ENCODE measurements at places on chromosomes 6 and 20.

DNA sequence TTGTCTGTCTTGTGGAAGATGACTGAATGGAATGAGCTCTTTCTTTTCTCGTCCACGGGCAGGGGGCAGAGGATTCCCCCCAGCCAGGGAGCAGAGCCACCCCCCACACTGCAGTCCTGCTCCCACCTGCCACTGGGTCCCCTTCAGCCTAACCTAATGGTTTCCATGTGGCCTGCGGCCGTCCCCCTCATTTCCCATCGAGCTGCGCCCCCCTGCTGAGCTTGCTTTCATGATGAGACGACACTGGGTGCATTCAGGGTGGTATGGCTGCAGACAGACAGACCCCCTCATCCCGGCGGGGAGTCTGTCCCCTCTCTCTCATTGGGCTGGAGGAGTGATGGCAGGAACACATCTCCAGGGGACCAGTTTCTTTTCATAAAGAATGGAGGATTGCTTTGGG lies 140.8 kb downstream of the DTNBP1 start:
- no peak for DNase-seq

- DNase-seq: no peak
Measured at GRCh38 chr20:33681728-33682353, 4.3 kb downstream of the E2F1 start.

GRCh38 chr20:16970776-16971175 lies 222.6 kb downstream of the OTOR start:
- no peak for DNase-seq

GRCh38 chr6:142945446-142946180 lies 637 bp upstream of the HIVEP2 start:
- DNase-seq: peak; percentile 79

GRCh38 chr20:47233333-47234188 lies 122.9 kb downstream of the ZMYND8 start:
- no peak for DNase-seq
